AML-193 (cell line): ENCODE measurements at places on chromosomes 12 and 14.
A peak's percentile ranks its signal among the peaks of the same experiment; 100 is the strongest.

- no peak for DNase-seq
Measured at GRCh38 chr14:81450100-81450531, 50.0 kb upstream of the STON2 start.

DNA sequence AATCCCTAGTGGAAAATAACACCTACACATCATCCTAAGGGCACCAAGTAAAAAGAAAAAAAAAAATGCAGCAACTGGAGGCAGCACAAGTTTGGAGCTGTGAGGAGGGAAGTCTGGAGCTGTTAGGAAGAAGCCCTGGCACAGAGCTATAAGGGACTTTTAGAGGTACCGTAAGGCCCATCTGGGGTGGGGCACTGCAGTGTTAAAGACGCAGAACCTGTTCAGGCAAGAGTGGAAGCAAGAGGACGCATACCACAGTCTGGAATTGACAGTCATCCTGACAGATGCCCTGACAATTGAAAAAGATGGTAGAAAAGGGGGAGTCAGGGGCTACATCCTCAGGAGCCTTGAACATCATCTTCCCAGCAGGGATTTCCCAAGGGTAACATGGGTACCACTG lies 195.9 kb upstream of the PLEKHG7 start:
- no peak for DNase-seq

DNA sequence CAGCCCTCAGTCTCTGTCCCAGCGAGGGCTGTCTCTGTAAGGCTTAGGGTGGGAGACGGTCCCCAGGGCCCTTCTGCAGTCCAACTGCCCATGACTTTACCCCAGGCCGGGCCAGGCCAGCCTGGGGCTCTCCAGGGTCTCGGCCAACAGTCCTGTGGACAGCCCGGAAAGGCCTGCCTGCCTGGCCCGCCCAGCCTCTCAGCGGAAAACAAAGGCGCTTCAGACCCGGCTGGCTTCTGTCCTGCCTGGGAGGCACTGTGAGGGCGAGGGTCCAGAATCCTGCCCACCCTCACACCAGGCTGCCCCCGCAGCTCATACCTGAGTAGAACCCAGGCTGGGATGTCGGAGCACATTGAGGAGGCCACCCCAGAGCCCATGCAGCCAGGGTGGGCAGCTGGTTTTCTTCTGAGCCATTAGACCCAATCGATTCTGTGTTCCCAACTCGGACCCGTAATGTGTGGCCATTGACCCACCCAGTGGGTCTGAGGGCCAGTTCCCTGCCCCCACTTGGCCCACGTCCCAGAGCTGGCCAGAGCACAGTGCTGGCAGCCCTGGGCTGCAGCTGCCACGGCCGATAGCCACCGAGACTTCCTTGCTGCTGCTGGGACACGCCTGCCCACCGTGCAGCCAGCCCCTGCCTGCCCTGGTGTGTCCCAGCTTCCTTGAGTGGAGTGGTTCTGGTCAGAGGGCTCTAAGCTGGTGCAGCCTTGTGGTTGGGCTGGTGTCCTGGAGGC lies 1.6 kb downstream of the CRIP2 start:
- no peak for DNase-seq

GRCh38 chr12:62522984-62523383 lies 56.4 kb downstream of the MON2 start:
- DNase-seq, result no peak

DNA sequence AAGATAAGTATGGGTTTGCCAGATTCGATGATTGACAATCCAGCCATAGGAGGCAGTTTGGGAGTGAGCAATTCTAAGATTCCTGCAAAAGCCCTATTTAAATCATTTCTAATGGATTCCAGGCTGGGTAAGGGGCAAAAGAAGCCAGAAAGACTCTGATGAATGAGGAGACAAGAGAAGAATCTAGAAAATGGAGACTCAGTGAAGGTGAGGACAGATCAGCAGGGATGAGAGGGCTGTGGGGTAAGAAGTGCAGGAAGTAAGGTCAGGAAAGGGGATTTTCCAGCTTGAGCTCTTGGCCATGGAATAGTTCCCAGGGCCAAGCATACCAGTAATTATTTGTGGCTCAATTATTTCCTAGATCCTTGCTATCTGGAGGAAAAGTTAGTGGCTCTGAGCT lies 87.3 kb downstream of the TMX1 start:
- no peak for DNase-seq

GRCh38 chr14:38290601-38291188 lies 34.8 kb upstream of the CLEC14A start:
- DNase-seq, result no peak

- DNase-seq, result no peak
Measured at GRCh38 chr14:105375635-105376057, 22.7 kb upstream of the TEX22 start.

- no peak for DNase-seq
Measured at GRCh38 chr12:110689281-110690126, 589 bp upstream of the HVCN1 start.

DNA sequence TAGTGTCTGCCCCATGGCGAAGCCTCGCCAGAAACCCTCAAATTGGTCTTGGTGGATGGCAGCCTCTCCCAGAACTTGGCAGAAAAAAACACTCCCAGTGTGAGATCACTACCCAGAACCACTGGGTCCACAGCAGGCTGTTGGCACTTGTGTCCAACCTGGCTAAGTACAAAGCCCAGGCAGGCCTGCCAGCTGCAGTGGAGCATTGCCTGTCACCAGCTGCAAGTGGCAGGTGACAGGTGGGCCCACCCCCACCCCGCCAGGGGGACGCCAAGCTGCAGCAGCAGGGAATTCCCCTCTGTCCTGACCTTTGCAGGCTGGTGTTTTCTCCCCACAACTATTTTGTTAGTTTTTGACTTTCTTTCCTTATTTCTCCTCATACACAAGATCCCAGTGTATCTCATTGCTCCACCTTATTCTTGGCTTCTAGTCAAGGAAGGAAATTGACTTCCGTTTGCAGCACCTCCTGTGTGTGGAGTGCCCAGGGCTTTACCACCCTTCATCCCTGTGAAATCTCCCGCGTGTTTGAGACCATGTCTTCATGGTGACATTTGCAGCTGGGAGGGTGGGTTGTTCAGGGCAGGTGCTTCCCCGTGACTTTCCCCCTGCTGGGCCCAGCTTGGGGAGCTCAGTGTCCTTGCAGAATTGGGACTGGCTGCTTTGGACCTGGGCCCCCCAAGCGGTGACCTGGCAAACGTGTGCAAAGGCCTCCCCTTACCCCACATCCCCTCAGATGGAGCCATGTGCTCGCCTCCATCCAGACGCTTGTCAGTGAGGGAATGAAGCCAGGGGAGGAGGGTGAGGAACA lies 73.8 kb upstream of the RIN3 start:
- no peak for DNase-seq

DNA sequence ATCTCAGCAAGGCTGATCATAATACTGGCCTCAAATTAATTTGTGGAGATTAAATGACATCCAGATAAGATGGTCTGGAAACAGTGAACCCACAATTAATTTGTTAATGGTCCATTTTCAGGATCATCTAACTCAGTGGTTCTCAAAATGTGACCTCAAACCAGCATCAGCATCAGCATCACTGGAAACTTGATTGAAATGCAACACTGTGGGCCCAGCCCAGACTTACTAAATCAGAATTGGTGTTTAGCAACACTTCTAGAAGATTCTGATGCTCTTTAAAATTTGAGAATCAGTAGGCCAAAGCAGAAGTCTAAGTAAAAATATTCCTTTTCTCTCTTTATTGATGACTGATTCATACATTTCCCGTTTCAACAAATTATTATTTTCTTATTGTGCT lies 10.7 kb upstream of the KRT82 start:
- DNase-seq, result no peak

- no peak for DNase-seq
Measured at GRCh38 chr14:92998946-92999345, 76.0 kb downstream of the CHGA start.

GRCh38 chr12:3596703-3597415 lies 105.9 kb downstream of the PRMT8 start:
- no peak for DNase-seq

GRCh38 chr12:67921286-67921685 lies 68.0 kb upstream of the IFNG-AS1 start:
- DNase-seq, result no peak

DNA sequence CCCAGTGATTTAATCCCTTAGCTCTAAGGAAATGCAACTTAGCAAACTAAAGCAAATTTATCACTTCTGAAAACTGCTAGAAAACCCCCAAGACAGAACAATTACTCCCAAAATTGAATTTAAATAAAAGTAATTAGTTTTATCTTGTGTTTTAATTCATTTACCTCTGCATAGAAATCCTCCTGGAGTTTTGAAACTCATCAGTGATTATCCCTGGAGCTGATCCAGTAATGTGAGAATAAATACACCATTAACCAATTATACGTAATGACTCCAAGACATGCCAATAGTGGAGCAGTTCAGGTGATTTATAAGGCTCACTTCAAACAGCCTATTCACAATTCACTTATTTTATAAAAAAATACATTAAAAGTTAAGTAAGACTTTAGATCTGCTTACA lies 855.3 kb upstream of the FLRT2 start:
- no peak for DNase-seq

GRCh38 chr14:81455390-81455789 lies 55.3 kb upstream of the STON2 start:
- no peak for DNase-seq

DNA sequence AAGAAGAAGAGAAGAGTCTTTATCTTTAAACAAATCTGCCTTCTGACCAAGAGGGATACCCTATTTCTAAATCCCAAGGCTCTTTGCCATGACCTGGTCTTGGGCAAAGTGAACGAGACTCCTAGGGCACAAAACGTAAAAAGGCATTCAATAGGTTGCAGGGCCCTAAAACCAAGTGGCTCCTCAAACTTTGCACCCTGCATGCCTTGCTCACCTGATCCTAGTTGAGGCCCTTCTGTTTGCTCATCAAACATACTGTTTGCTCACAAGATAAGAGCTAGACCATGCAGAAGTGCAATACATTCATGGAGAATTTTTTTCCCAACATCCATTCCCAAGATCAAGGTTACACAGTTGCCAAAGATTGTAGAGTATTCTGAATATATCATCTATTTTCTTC lies 7.9 kb upstream of the PRH1 start:
- DNase-seq, result no peak

DNA sequence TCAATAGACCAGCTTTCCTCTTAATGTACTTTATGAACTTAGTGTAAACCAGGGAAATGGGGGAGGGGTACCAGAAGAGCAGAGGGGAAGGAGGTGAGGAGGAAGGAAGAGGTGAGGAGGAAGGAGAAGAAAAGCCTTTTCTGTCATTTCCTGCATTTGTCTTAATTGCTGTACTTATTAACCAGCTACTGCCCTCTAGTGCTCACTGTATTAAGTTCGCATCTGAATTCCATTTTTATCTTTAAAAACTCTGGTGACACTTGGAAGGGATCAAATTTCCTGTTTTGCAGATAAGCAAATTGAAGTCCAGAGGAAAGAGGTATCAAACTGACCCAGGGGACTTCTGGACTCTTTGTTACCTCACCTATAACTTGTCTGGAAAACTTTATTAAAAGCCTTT lies 22.2 kb downstream of the MANSC1 start:
- peak; percentile 66 for DNase-seq

DNA sequence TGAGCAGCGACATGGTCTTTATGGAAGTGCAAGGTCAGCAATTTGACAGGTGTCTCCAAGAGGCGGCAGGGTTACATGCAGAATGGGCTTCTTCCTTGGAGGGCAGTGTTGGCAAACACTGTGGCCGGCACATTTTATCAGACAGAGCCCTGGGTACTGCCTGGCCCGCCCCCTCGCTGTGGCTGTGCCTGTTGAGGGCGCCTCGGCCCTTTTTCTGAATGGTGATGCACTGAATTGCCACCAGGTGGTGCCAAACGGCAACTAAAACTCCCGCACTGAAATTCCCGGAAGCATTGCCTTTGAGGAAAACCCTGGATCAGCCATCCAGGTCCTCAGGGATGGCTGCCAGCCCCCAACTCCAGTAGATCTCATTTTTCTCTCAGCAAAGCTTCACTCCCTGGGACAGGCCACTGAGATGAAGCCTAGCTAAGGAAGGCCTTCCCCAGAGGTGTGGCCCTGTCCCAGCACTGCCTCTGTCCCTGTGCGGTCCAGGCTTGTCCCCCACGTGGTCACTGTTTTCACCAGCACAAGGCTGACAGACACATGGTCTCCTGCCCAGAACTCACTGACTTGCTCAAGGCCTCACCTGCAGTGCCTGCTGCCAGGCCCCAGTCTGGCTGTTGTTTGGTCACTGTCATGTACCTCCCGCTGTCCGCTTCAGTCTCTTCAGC lies 73.6 kb downstream of the TESC start:
- DNase-seq, result peak; percentile 36

DNA sequence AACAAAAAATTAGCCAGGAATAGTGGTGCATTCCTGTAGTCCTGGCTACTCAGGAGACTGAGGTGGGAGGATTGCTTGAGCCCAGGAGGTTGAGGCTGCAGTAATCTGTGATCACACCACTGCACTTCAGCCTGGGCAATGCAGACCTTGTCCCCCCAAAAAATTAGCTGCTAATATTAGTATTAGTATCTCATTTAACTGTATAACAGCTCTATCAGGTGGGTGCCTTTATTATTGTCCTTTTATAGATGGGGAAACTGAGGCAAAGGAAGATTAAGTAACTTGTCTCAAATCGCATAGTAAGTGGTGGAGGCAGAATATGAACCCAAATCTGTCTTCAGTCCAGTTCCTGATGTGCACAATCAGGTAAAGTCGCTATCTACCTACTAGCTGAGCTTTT lies 142.3 kb upstream of the CRY1 start:
- DNase-seq, result no peak

- DNase-seq, result no peak
Measured at GRCh38 chr14:39451811-39452210, 19.6 kb upstream of the FBXO33 start.

- DNase-seq, result no peak
Measured at GRCh38 chr14:61690982-61691381, 4.3 kb upstream of the HIF1A start.

DNA sequence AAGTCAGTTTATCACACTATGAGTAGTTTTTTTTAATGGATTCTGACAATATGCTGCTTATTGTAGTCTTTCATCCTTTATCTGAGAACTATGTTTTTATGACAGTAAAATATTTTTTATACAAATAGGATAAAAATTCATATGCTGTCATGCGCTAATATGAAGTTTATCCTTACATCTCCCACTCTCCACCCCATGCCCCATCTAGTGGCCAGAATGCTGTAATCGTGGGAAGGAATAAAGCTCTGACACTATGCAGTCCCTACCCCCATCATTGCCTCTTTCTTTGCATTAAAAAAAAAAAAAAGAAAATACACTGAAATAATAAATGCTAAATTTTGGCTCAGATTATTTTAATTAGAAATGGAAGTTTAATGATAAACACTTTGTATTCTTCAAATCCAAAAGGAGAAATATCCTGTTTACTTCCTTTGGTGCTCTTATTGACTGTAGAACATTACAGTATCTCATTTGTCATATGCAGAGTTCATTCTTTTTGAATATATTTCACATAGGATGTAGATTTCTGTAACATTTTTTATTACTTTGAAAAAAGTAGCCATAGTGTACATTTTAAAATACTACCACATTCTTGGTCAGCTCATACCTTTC lies 145.9 kb upstream of the SLCO1C1 start:
- DNase-seq, result no peak

DNA sequence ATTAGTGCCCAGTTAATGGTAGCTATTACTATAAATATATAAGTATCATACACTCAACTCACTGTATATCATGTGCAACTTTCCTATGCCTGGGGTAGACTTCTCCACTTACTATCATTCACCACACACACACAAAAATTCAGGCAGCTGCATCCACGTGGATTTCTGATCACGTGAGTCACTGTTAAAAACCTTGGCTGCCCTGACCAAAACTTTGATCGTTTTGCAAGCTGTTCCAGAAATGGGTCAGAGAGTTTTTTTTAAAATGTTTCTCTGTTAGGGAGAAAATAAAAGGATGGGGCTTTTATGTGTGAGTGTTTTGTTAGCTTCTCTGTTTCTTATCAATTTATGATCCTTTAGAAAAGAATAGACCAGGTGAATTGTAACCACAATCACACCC lies 198.2 kb upstream of the CNOT2 start:
- DNase-seq, result no peak

GRCh38 chr12:31310488-31310887 lies 15.5 kb downstream of the SINHCAF start:
- no peak for DNase-seq
